ENCODE measurements at places on chromosomes 3 and 15. TPM values are rescaled to one million over a fixed set of nuclear protein-coding genes. Genes with fewer than 3 reads are reported as not detected.

The PPP1R14D gene
- polyA plus RNA-seq: not detected

GRCh38 chr3:164096352-164096751 is 981.9 kb downstream of the SI start:
- DNase-seq: no peak

DNA sequence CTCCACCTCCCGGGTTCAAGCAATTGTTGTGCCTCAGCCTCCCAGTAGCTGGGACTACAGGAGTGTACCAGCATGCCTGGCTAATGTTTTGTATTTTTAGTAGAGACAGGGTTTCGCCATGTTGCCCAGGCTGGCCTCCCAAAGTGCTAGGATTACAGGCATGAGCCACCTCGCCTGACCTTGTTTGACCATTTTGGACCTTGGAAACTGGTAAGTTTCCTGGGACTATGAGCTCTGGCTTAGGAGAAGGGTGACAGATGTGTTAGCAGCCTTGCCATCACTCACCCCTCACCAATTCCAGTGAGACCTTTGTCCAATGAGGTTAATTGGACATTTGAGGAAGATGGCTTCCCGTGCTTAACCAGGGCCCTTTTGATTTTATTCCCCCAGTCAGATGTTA is 19.9 kb downstream of the DNASE1L3 start:
- no peak for DNase-seq

GRCh38 chr3:196016059-196016458 is 65.8 kb downstream of the TFRC start:
- DNase-seq: no peak

DNA sequence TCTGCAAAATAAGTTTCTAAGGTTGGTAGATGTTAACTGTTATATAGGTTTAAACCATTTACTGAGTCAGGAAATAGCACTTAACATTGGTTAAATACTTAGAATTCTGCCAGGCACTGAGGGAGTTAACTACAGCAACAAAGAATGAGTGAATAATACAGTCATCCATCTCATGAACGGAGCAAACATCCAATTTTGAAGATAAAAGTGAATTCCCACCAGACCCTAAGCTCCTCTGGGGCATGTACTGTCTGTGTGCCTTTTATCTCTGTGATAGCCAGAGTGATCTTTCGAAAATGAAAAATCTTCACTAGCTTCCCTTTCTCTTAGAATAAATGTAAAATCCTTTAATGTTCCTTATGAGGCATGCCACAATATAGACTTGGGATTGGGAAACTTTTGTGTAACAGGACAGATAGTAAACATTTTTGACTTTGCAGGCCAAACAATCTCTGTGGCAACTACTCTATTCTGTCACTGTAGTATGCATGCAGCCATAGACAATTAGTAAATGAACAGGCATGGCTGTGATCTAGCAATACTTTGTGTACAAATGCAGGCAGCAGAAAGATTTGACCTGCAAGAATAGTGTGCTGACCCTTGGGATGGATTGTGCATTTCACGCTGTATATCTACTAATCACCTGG is 294.5 kb upstream of the LMCD1 start:
- no peak for DNase-seq

GRCh38 chr15:58260725-58261267 is 122.6 kb downstream of the AQP9 start:
- DNase-seq: no peak

DNA sequence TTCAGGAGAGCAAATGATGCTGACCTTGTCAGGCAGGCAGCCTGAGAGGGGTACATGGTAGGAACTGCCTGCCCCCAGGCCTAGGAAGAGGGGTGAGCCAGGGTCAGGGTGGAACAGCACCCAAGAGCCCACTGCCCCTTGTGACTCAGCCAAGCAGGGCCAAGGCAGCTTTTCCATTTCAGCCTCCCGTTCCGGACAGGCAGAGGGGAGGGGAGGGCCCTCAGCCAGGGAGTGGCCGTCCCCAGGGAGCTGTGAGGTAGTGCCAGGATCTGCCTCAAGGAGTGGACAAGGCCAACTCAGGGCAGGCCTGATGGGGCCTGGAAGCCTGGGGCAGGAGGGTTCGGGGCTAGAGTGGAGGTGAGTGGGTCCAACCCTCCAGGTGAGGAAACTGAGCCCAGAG is 5.1 kb upstream of the ANKRD63 start:
- no peak for DNase-seq

GRCh38 chr15:86538141-86538540 is 458.5 kb downstream of the AGBL1 start:
- DNase-seq: no peak

DNA sequence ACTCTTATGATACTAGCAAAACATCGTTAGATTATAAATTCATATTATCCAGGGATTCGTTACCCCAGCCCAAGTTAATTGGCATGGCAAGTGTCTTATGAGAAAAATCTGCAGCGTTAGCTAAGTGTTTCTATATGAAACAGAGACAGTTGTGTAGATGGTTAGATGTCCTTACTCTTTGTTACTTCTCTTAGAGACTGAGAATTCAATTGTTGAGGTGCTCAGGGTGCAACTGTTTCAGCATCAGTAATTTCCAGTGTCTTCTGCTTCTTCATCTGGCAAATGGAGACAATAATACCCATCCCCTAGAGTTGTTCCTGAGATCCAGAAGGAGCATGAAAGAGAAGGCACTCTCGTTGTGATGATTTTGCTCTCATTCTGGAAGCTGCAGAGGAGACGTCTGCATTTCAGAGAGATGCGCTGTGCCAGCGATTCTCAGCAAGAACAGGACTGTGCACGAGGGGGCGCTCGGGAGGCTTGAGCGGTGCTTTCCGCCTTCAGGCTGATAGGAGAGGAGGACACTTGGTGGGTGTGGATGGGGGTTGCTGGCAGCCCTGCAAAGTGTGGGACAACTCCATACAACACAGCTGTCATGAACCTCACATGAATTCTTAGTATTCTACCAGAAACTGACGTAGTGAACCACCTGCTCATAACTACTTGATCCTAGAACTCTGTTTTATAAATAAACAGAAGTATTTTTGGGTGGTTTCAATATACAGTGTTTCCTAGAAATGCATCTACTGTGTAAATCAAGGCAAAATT is 39.7 kb upstream of the SPSB4 start:
- DNase-seq: peak; percentile 85

DNA sequence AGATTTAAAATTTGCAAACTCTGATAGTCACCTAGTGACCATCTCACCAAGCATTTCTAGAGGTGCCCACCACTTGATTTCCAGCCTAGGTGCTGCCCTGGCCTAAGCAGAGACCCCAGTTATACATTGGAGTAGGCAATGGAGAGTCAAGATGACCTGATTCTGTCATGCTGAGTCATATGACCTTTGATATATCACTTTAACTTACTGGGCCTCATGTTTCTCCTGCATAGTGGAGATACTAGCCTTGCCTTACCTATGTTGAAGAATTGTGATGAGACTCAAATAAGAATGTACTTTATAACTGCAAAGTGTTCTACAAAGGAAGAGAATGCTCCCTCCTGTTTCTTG is 75.5 kb upstream of the XCR1 start:
- no peak for DNase-seq

Measured in ovary (tissue), 10 donors.